Suppressor macrophage (primary cell): ENCODE measurements at places on chromosomes 5 and 9.

DNA sequence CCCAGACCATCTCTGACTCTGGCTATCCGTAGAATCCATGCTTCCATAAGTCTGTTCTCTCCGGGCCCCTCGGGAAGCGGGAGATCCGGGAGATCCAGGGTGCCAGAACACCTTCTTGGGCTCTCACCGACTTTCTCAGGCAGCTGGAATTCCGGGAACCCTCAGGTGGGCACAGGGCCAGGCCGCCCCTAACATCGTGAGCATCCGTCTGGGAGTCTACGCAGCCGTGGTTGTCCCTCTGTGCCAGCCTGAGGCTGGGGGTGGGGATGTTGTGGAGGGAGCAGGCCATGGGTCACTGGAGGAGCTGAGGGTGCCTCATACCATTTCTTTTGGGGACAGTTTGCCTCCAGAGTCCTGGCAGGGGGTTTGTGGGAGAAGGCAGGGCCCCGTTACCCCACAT, 92.3 kb upstream of the COL5A1 start:
- DNase-seq: no peak

- peak; percentile 15 for DNase-seq
Measured at GRCh38 chr5:74257060-74257527, 383.4 kb downstream of the ENC1 start.

GRCh38 chr5:96065685-96066385, 104.2 kb upstream of the ELL2 start:
- DNase-seq: peak; percentile 22

GRCh38 chr9:124037790-124038189, 26.2 kb downstream of the LHX2 start:
- DNase-seq: no peak

DNA sequence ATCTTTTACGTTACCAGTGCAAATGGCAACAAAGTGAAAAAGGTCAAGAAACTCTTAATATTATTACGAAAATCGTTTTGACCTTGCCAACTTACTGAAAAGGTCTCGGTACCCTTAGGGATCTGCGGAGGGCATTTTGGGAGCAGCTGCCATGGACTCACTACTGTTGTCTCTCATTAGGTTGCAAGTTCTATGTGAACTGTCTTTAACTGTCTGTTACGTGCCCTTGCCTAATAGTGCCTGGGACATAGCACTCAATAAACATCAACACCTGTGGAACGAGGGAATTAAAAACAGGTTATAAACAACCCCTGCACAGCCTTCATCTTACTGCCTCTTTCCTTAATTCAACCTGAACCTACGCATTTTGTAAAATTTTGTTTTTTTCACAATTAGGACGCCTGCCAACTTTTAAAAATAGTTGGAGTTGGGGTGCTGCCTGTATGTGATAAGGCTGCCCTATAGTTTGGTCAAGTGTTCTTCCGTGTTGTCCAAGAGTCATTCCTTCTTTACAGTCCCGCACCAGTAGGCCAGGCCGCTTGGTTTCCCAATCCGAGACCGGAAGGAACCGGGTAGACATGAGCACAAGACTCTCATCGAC, 527 bp upstream of the SREK1 start:
- DNase-seq: no peak

GRCh38 chr5:109546461-109546860, 136.7 kb upstream of the PJA2 start:
- no peak for DNase-seq

GRCh38 chr9:121744002-121744686, 92.7 kb downstream of the DAB2IP start:
- peak; percentile 20 for DNase-seq

DNA sequence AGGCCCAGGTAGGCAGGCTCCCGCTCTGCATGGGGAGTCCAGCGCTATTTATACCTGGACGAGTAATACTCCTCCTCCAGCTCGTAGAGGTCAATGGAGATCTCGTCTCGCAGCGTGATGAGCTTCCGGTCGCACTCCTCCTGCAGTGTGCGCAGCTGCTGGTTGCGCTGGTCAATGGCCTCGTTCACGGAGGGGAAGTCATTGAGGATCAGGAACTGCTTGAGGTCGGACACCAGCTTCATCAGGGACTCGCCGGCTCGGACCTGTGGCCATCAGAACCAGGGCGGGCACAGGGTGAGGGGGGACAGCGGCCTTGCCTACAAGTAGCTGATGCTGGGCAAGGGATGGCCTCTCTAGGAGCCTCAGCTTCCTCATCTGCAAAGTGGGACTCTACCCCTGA, 3.9 kb downstream of the MED22 start:
- DNase-seq: no peak

DNA sequence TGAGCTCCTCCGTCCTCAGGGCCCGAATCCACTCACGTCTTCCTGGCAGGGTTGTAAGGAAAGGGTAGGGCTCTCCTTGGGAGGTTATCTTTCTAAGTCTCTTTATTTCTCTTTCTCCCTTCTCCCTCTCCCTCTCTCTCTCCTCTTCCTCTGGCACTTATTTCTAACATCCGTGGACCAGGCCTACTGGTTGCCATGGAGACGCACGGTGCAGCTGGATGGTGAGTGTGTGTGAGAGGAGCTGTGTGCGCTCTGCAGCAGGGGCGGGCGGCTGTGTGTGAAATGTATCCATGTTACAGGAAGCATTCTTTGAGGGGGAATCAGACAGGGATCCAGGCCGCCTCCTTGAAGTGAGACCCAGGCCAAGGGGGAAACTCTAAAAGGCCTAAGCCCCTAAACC, 32.2 kb downstream of the PCDH1 start:
- no peak for DNase-seq

DNA sequence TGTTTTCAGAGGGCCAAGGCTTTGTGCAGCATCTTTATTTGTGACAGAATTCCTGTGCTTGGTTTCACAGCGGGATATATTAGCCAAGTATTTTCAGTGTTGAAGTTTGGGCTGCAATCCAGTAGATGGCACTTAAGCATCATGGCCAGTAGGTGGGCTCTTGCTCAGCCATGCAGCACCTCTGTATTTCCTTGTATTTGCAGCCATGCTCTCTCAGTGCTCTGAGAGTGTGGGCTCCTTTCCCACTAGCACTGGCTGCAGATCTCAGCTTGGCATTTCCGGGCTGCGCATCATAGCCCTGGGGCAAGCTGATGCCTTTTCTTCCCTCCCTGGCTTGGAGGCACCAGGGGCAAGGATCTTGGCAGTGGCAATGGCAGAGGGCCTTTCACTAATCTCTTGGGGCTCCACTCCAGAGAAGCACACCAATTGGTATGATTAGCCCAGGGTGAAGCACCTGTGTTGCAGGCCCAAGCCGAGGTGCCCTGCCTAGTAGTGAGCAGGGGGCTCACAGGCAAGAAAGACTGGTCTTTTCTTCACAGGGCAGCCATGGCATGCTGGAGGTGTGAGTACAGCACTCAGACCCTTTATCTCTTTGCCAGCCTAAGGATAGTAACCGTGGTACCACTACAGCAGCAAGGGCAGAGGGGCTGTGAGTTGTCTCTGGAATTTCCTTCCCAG, 48.3 kb downstream of the SLCO6A1 start:
- DNase-seq: peak; percentile 14

GRCh38 chr5:75654693-75655295, 43.5 kb downstream of the ANKDD1B start:
- DNase-seq: no peak

DNA sequence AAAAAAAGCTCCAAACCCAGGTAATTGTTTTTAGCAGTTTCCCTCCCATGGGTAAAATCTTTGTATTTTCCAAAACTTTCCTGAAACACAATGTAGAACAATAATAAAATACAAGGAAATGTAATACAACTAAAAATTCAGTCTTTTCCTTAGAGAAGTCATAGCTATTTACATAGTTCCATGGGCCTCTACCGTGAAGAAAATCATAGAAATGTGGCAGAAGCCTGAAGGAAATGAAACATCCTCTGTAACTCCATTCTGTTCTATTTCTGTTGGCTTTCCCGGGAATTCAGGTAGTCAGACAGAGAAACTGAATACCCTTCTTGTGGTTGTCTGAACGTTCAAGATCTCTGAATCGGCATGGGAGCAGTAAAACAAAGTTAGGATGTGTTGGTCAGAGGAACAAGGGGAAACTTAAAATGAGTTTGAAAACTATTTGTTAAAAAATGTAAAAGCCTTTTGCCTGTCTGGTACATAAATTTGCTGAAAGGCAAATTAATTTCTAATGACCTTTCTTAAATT, 202.4 kb upstream of the ZNF608 start:
- DNase-seq: no peak

- no peak for DNase-seq
Measured at GRCh38 chr9:10226996-10227395, 385.8 kb downstream of the PTPRD start.

- no peak for DNase-seq
Measured at GRCh38 chr9:108599571-108599970, 256.2 kb downstream of the ACTL7B start.

GRCh38 chr9:129401623-129402370, 219.1 kb downstream of the C9orf50 start:
- DNase-seq: no peak

DNA sequence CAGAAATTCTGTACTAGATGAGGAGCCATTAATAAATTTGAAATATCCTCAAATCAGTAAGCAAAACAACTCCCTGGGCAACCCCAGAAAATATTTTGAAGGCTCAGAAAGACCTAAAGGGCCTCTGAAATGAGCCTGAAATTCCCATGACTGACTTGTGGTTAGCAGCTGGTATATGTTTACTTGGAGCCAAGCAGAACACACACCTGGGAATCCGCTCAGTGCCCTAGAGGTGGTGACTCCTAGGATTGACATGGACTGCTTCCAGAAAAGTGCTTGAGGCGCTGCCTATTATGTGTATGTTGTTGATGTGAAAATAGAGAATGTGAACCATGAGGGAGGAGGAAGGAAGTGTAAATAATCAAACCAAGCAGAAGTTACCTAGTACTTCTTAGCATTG, 14.7 kb downstream of the RFK start:
- no peak for DNase-seq

- DNase-seq: no peak
Measured at GRCh38 chr5:32578363-32578762, 7.0 kb upstream of the SUB1 start.

GRCh38 chr9:106324053-106324585, 538.8 kb upstream of the ZNF462 start:
- DNase-seq: no peak

- DNase-seq: peak; percentile 52
Measured at GRCh38 chr9:127903557-127904475, 4.4 kb upstream of the ST6GALNAC6 start.

DNA sequence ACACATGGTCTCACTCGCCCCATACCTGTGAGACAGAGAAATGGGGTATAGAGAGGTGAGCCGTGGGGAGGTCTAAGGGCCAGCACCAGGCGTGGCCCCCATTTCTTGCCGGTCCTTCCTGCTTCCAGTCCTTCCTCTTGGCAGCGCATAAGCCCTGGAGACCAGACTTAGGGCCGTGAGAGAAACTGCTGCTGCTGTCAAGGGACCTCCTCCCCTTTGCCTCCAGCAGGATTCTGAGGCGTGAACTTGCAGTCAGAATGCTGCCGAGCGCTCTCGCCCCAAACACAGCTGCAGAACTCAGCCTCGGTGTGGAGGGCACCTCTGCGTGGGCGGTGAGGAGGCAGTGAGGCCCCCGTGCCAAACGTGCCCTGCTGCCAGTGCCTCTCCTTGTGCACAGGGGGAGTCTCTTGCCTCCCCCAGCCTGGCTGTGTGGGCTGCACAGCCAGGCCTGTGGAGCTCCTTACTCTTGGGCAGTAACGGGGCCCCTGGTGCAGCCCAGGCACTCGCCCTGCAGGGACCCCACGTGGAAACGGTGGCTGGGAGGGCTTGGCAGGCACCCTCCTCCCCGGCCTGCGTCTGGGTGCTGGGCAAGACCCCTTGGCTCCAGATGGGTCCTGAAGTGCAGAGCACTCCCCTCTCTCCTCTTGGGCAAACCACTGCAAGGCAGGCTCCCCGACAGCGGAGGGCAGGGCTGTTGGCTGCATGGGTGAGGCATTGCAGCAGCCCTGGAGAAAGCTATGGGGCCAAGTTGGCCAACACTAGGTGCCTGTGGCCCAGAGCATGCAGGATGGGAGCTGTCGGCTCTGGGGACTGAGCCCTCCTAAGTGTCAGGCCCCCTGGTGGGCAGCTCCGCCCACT, 85.4 kb downstream of the RXRA start:
- no peak for DNase-seq

GRCh38 chr9:104256031-104256695, 162.1 kb downstream of the SMC2 start:
- no peak for DNase-seq

DNA sequence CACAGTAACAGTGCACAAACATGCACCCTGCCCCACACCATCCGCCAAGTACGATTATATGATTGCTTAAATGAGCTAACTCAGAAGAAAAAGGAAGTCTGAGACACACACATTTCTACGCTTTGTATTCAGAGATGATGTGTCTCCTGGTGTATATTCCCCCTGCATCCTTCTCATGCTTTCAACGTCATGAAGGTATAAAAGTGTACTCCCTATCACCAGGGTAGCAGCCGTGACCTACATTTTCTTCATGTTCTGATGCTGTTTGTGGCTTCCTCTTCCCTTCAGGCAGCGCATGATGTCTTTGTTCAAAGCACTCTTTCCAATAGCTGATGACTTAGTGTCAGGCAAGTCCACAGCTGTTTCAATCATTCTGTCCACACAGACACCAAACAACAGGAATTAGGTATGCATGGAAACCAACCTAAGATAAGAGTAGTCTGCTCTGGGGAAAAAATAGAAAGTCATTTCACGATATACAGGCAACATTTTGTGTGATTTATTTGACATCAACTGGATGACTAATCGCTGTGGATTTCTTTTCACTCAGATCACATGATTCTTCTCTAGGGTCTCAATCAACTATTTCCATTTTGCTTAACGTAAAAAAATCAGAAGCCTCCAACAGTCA, 269.4 kb upstream of the PTGER4 start:
- peak; percentile 70 for DNase-seq

DNA sequence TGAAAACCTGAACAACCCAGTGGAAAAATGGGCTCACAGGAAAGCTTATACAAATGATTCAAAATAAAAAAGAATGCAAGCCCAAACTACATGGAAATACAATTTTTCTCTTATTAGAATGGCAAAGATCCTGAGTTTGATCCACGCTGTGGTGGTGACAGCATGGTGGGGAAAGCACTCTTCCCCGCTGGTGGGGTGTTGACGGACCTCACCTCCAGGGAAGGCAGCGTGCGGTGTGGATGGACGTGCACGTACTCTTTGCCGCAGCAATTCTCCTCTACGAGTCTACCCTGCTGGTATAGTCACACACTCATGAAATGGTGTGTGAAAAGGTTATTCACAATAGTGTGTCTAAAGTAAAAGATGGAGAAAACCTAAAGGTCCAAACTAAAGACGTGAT, 5.9 kb upstream of the ZFP62 start:
- DNase-seq: no peak

- no peak for DNase-seq
Measured at GRCh38 chr9:106956971-106957370, 94.0 kb downstream of the ZNF462 start.
